NCI-H69 (cell line): ENCODE measurements at places on chromosomes 2 and 18.

DNA sequence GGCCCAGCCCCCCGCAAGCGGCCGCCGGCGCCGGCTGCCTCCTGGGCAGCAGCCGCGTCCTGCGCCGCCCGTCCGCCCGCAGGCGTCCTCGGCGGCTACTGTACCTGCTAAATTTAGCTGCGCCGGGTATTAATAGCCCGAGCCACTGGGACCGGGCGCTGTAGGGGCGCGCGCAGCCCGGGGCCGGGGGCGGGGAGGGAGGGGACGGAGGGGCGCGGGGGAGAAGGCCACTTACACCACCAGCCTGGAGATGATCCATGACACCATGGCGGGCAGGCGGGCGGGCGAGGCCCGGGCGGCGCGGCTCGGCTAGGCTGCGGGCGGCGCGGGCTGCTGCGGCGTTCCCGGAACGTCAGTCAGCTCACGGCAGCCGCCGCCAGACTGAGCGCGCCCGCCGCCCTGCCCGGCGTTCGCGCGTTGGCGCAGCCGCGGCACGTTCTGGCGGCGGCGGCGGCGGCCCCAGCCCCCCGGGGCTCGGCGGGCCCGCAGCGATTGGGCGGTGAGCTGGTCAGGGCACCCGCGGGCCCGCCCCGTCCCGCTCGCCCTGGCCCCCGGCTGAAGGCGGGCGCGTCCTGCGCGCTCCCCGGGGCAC is at the start of gene REEP1:
Gene REEP1 (minus strand): TSS at position 383 of the 592 bp plus-strand sequence. CDS start 116 bp downstream, at position 267.
- peak; percentile 52 for DNase-seq

DNA sequence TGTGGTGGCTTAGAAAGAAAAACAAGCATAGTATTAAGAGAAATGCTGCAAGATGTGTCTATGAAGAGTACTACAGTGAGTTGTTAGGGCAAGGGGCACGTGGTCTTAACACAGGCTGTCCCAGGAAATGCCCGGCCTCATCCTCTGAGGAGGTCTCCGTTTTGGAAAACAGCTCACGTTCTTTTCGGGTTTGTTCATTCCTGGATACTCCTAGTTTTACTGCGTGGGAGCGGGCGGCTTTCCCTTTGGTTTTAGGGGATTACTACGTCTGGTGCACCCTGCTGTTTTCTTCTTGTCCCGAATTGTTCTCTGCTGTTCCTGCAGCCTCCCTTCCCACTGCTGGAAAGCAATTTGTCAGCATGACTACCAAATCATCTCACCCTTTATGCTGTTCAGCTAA is 55.5 kb upstream of the RAB6D start:
- DNase-seq = peak; percentile 4

DNA sequence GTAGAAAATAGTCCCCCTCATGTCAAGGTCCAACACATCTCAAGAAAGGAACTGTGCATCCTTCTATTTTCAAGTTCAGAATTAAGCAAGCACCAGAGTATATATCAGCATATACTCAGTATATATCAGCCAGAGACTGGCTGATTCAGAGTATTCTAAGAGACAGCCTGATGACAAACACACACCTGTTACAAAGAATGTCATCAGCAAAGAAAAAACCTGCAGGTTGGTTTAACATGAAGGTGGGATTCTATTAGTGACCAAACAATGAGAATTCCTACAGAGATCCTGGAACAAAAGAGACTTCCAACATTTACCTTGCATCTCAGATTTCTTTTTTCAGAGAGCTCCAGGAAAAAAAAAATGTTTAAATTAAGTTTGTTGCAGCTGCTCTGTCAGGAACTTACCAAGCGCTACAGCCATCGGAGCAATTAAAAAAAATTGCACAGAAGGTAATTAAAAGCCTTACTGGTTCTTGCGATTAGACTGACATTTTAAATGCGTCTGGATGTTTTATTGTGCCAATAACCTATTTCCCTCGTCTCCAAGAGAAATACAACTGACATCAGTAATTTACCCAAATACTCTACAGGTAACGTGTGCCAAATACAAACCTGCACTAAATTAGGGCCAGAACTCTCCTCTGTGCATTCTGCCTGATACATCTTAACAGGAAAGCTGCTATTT is 218.1 kb downstream of the HNMT start:
- DNase-seq = peak; percentile 73

- DNase-seq = no peak
Observed at GRCh38 chr2:48910961-48911360, 155.4 kb upstream of the LHCGR start.

GRCh38 chr2:9665898-9666297 is 35.1 kb upstream of the YWHAQ start:
- DNase-seq = peak; percentile 4
